ENCODE measurements at places on chromosomes 7 and 10.
A peak's percentile ranks its signal among the peaks of the same experiment; 100 is the strongest.

GRCh38 chr10:3236644-3237404, 64.2 kb upstream of the PITRM1 start:
- no peak for DNase-seq
- no peaks in the 10 kb centered on the region for H3K4me1 ChIP-seq
- no peak overlapping the region for H3K4me3 ChIP-seq
- H3K27ac ChIP-seq: no peak overlapping the region
- no peaks in the 10 kb centered on the region for H3K36me3 ChIP-seq

GRCh38 chr10:119520283-119520682, 22.2 kb downstream of the RGS10 start:
- H3K27me3 ChIP-seq: no peaks in the 10 kb centered on the region
- DNase-seq: no peak
- no peak overlapping the region for H3K4me3 ChIP-seq
- H3K27ac ChIP-seq: no peak overlapping the region

GRCh38 chr10:77737608-77738007, 100.0 kb upstream of the KCNMA1 start:
- H3K27me3 ChIP-seq: no peaks in the 10 kb centered on the region
- H3K27ac ChIP-seq: no peak overlapping the region
- no peak overlapping the region for H3K4me3 ChIP-seq

DNA sequence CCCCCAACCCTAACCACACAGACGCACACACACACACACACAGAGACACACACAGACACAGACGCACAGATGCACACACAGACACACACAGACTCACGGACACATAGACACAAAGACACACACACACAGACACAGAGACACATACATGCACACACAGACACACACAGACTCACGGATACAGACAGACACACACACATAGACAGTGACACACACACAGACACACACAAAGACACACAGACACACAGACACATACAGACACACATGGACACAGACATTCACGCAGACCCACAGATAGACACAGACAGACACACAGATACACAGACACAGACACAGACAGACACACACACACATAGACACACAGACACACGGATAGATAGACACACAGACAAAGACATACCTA, 2.1 kb downstream of the CALML5 start:
- no peak for DNase-seq
- no peak overlapping the region for H3K27ac ChIP-seq
- H3K4me3 ChIP-seq: no peak overlapping the region
- H3K36me3 ChIP-seq: no peaks in the 10 kb centered on the region
- H3K27me3 ChIP-seq: no peaks in the 10 kb centered on the region
- no peaks in the 10 kb centered on the region for H3K4me1 ChIP-seq

GRCh38 chr10:123624086-123624485, 42.1 kb upstream of the GPR26 start:
- no peak overlapping the region for H3K4me3 ChIP-seq
- no peak for DNase-seq
- H3K36me3 ChIP-seq: no peaks in the 10 kb centered on the region
- no peak overlapping the region for H3K27ac ChIP-seq
- no peaks in the 10 kb centered on the region for H3K4me1 ChIP-seq

GRCh38 chr10:43407148-43407575, 1.8 kb downstream of the HNRNPF start:
- peak overlapping the region; percentile 89 for H3K27ac ChIP-seq
- DNase-seq: peak; percentile 83
- peaks cover 12% of the 10 kb centered on the region for H3K36me3 ChIP-seq
- no peaks in the 10 kb centered on the region for H3K27me3 ChIP-seq
- peaks cover 54% of the 10 kb centered on the region for H3K4me1 ChIP-seq
- peak overlapping the region; percentile 98 for H3K4me3 ChIP-seq

DNA sequence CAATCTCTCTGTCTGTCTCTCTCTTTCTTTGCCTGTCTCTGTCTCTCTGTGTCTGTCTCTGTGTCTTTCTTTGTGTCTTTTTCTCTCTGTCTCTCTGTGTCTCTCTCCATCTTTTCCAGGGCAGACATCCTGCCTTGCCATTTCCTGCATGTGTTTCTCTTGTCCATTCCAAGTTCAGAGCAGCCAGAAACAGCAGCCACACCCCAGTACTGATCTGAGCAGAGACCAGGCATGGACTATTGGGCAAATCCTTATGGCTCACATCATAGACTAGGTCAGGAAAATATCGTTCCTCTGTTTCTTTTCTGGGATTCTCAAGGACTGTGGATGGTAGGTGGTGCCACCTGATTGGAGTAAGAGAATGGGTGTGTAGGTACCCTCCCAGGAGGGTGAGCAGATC, 95.8 kb downstream of the RAMP3 start:
- peaks cover 16% of the 10 kb centered on the region for H3K4me1 ChIP-seq
- no peak for DNase-seq
- no peaks in the 10 kb centered on the region for H3K36me3 ChIP-seq
